PC-3 (cell line): ENCODE measurements at places on chromosomes 3 and 15. TPM values are rescaled to one million over a fixed set of nuclear protein-coding genes. Genes with fewer than 3 reads are reported as not detected.

DNA sequence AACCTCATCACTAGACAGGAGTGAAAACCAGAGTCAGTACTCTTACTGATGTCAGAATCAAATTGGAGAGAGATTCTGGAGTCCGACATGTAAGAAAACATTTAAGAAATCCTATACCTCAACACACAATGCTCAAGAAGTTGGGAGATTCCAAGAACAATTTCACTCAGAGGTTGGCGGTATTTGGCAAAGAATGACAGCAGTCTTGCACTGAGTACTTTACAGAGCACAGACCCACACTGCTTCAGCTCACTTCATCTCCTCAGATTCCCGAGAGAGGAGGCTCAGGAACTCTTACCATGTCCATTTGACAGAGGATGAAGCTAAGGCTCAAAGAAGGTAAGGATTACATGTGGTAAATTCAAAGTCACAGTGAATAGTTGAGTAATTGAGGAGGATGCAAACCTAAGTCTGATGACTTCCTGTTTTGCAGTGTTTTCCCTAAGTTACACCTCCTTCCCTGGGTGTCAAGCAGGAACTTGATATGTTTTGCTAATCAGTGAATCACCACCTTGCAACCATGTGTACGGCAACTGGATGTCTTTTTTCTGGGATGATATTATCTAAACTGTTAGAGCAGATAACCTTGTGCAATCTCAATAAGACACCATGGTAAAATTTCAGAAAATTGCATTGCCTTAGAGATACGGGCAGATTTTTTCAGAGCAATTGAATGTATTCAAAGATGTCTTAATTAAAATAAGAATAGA is 61.3 kb upstream of the MME start:
- no peak overlapping the region for H3K4me3 ChIP-seq
- no peak overlapping the region for H3K27ac ChIP-seq
- no peak for DNase-seq
- no peaks in the 10 kb centered on the region for H3K36me3 ChIP-seq

The CPNE9 gene
- total RNA-seq: 0.07 TPM in 1 of 2 replicates, not detected in the other

The ANKRD34C gene
- total RNA-seq: not detected in 2 replicates

The PRR23A gene
- not detected in 2 replicates for total RNA-seq
